ENCODE measurements at places on chromosomes 2 and 18.

GRCh38 chr18:5601188-5601624 is 57.4 kb upstream of the EPB41L3 start:
- peak; percentile 74 for DNase-seq

DNA sequence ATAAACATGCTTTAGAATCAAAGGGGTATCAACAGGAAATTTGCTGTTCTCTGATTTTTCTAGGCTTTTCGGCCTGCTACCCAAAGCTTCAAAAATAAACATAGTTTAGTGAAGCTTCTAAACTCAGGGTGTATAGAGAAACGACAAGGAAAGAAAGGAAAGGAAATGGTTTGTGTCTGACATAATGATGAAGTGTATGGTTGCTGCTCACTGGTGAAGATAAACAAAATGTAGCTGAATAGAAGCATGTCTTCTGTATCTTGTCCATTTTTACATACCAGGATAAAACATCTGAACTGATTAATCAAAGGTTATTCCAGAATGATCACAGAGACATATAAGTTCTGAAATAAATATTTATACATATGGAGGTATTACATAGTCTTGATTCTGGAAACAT is 1324.6 kb upstream of the NRXN1 start:
- DNase-seq, result no peak

DNA sequence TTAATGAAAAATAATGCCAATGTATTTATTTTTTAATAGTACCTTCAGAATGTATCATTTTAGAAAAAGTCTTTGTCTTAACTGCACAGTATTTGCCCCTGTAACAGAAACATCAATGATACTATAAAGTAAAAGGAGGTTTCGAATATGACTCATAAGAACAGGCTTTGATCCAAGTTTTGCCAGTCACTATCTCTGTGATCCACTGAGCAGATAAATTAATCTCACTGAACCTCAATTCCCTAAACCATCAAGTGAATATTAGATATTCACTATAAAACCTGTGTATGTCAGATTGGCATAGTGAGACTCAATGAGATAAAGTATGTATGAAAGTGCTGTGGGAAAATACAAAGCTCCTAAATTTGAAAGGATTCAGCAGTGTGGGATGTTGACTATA is 292.1 kb downstream of the EXOC6B start:
- peak; percentile 14 for DNase-seq

GRCh38 chr18:68826121-68826520 is 28.2 kb downstream of the CCDC102B start:
- no peak for DNase-seq

GRCh38 chr2:178109813-178110212 is 2.4 kb upstream of the RBM45 start:
- peak; percentile 44 for DNase-seq

DNA sequence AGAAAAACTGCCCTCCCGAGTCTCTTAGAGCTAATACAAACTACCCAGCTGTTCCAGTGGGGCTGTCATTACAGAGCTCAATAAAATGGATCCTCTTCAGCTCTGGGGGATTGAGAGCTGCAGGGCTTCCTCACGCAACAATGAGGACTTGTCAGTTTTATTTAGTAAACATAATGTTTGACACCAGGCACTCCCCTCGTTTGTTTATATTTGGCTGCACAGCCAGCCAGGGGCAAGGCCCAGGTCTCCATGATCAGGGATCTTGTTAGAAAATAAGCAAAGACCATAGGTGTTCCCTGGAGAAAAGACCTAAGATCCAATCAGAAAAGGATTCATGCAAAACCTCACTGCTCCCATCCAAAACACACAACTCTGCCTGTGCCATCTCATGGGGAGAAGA is 158.2 kb downstream of the C1D start:
- no peak for DNase-seq

Data from umbilical cord (tissue), 2 donors.